ENCODE measurements at places on chromosomes 13 and 19. TPM values are rescaled to one million over a fixed set of nuclear protein-coding genes. Genes with fewer than 3 reads are reported as not detected.

GRCh38 chr19:51251468-51251820 is 564 bp downstream of the SIGLECL1 start:
- no peak for DNase-seq
- no peak overlapping the region for H3K4me3 ChIP-seq
- H3K27me3 ChIP-seq, result no peaks in the 10 kb centered on the region

Gene CPAMD8
- total RNA-seq, result 2.0 TPM

DNA sequence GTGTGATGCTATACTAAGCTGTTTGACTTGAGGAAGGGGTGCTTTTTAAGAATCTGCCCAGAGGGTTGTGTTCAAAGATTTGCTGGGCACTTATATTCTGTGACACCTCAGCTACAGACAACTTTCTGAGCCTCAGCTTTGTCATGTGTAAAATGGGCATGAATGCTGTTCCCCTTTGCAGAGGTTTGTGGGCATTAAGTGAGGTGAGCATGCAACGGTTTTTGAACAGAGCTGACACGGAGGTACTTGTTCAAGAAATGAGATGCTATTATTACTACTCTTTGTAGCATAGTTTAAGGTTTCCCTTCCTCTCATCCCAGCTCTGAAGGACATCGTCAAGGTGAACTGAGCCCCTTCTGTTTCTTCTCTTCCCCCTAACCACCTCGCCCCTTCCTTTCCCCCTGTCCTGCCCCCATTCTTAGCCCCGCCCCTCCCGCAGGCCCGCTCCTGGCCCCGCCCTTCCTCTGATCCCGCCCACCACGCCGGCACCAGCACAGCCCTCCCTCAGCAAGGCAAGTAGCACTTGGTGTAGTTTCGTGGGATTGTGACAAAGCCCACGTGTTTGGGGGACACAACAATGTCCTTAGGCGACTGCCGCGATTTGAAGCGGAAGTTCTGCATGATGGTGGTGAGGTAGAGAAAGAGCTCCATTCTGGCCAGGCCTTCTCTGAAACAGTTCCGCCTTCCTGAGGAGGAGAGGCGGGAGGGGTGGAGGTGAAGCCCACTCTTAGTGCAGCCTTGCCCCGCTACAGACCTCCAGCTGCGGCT is 26.1 kb upstream of the CYP2A7 start:
- no peak overlapping the region for H3K4me3 ChIP-seq
- H3K27ac ChIP-seq, result no peak overlapping the region
- no peaks in the 10 kb centered on the region for H3K36me3 ChIP-seq

GRCh38 chr13:91195789-91196188 is 151.7 kb upstream of the MIR17HG start:
- H3K27me3 ChIP-seq, result no peaks in the 10 kb centered on the region
- no peaks in the 10 kb centered on the region for H3K36me3 ChIP-seq
- no peaks in the 10 kb centered on the region for H3K4me1 ChIP-seq
- H3K4me3 ChIP-seq, result no peak overlapping the region
- no peak overlapping the region for H3K27ac ChIP-seq

DNA sequence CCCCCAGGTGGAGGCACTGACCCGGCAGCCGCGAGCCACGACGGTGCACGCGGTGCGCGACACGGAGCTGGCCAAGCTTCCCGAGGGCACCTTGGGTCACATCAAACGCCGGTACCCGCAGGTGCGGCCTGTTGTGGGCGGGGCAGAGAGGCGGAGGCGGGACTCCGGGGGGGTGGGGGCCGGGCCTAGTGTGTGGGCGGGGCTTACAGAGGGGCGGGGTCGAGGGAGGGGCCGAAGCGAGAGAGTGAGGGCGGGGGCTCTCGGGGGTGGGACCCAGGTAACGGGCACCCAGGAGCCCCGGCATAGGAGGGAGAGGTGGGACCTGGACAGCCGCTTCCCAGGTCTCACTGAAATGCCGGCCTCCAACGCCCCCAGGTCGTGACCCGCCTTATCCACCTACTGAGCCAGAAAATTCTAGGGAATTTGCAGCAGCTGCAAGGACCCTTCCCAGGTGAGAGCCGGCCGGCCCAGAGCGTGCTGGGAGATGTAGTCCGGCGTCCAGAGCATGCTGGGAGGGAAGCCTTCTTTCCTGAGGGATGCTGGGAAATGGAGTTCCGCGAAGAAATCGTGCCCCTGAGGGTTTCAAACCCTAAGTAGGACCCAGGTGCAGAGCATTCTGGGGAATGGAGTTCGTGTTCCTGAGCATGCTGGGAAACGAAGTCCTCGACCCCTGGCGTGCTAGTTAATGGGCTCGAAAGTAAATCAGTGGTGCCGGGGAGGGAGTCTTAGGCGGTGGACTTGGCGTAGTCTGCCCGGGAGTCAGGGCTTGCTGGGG is 15.7 kb downstream of the PNPLA6 start:
- H3K4me3 ChIP-seq, result no peak overlapping the region
- H3K4me1 ChIP-seq, result no peaks in the 10 kb centered on the region
- H3K27me3 ChIP-seq, result no peaks in the 10 kb centered on the region
- H3K27ac ChIP-seq, result no peak overlapping the region
- H3K36me3 ChIP-seq, result no peaks in the 10 kb centered on the region

Gene OVOL3
- total RNA-seq, result 0.44 TPM

GRCh38 chr13:45333251-45333976 is 7.6 kb downstream of the TPT1 start:
- H3K4me1 ChIP-seq, result peaks cover 33% of the 10 kb centered on the region
- H3K4me3 ChIP-seq, result no peak overlapping the region
- no peaks in the 10 kb centered on the region for H3K27me3 ChIP-seq
- H3K36me3 ChIP-seq, result peaks cover 20% of the 10 kb centered on the region
- no peak for DNase-seq

DNA sequence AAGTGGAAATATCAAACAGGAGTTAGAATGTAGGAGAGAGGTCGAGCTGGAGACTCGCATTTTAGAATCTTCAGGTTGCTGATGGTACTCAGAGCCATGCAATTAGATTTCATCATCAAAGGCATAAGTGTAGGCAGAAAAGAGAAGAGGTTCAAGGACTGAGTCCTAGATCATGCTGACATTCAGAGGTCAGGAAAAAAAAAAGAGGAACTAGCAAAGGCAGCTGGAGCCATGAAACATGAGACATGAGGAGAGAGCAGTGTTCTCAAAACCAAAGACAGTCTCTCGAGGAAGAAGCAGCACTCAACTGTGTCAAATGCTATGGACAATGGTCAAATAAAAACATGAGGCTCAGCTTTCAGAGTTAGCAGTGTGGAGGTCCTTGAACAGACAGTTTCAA is 12.4 kb upstream of the TPP2 start:
- DNase-seq, result no peak
- H3K27ac ChIP-seq, result no peak overlapping the region
- H3K36me3 ChIP-seq, result no peaks in the 10 kb centered on the region
- no peak overlapping the region for H3K4me3 ChIP-seq
- H3K4me1 ChIP-seq, result no peaks in the 10 kb centered on the region

Gene CYP4F12
- total RNA-seq, result 1.7 TPM

Gene NCR1
- not detected for total RNA-seq

Measured in Panc1 (cell line).